ENCODE measurements at places on chromosomes 16 and 17.

GRCh38 chr16:75306099-75306762, 54.8 kb upstream of the BCAR1 start:
- no peak for DNase-seq

DNA sequence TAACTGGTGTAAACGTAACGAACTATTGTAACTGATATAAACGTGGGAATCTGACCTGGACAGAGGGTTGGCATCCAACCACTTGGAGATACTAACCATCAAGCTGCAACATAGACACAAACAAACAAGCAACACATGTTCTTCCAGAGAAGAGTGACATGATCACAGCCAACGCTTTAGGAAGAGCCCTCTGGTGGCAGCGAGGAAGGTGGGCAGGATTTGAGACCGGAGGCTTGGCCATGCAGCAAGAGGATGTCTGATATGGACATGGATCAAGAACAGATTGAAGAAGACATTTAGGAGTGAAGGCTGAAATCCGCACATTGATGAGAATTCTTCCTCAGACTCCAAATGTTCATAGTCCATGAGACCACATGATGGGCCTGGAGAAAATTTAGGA, 40.3 kb upstream of the TNRC6A start:
- DNase-seq = no peak

- no peak for DNase-seq
Measured at GRCh38 chr16:80350061-80350460, 190.7 kb upstream of the DYNLRB2 start.

- peak; percentile 74 for DNase-seq
Measured at GRCh38 chr17:72030067-72030899, 90.5 kb upstream of the SOX9 start.

- DNase-seq = no peak
Measured at GRCh38 chr16:7086822-7087616, 245.6 kb upstream of the RBFOX1 start.

GRCh38 chr17:53627511-53627910, 195.2 kb upstream of the KIF2B start:
- no peak for DNase-seq

GRCh38 chr16:73031155-73031866, 16.6 kb downstream of the ZFHX3 start:
- no peak for DNase-seq

DNA sequence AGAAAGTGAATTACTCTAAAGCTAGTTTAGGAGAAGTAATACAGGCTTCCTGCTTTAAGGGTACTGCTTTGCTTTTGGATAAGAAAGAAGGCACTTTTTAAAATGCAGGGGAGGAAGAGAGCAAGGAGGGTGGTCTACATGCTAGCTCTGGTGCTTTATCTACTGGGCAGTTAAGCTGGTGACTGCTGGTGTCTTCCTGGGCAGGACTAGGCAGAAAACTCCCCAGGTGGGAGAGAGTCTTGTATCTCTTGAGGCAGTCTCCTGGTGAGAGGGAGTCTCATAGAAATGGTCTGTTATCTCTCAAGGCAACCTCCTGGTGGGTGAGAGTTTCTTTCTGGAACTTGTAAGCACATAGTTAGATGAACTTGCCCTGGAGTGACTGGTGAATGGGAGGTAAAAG, 953.9 kb upstream of the GOT2 start:
- no peak for DNase-seq

- DNase-seq = no peak
Measured at GRCh38 chr16:19269098-19269497, 16.4 kb upstream of the CLEC19A start.

- DNase-seq = no peak
Measured at GRCh38 chr16:89219365-89219764, 1.9 kb downstream of the ZNF778 start.

DNA sequence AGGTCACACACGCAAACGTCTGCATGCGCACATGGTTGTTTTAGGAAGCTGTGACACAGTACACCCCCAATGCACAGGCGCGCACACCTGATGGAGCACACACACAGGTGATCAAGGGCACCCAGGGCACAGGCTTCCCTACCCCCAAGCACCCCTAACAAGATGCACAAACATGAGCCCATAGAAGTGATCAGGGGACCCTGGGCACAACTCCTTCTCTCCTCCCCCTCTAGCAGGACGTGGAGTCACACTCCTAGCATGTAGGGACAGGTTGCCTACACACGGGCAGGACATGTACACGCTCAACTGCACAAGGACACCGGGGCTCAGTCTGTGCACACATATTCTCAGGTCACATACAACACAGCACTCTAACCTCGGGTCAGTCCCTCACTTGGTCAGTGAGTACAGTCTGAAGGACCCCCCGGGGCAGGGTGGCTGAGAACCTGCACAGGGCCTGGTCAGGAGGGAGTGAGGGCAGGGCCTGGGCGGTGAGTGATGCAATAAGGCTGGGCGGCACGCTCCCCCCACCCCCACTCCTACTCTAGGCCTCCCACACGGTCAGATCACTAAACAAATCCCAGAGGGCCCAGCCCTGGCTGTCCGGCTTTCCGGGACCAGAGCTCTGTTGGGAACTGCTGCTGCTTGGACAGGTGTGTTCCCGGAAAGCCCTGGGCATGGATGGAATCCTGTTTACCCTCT, 751 bp upstream of the DOC2B start:
- no peak for DNase-seq

- DNase-seq = no peak
Measured at GRCh38 chr17:41133880-41134735, 6.2 kb downstream of the KRTAP4-6 start.

GRCh38 chr16:22092143-22092933, at the start of gene VWA3A:
Gene VWA3A, plus strand, starts transcription at chr16:22092541. Its CDS starts 97 bp downstream, at chr16:22092638.
- DNase-seq = no peak

GRCh38 chr17:41334385-41335305, 16.0 kb downstream of the KRT33A start:
- no peak for DNase-seq

- no peak for DNase-seq
Measured at GRCh38 chr17:80465327-80465974, 11.0 kb downstream of the NPTX1 start.

DNA sequence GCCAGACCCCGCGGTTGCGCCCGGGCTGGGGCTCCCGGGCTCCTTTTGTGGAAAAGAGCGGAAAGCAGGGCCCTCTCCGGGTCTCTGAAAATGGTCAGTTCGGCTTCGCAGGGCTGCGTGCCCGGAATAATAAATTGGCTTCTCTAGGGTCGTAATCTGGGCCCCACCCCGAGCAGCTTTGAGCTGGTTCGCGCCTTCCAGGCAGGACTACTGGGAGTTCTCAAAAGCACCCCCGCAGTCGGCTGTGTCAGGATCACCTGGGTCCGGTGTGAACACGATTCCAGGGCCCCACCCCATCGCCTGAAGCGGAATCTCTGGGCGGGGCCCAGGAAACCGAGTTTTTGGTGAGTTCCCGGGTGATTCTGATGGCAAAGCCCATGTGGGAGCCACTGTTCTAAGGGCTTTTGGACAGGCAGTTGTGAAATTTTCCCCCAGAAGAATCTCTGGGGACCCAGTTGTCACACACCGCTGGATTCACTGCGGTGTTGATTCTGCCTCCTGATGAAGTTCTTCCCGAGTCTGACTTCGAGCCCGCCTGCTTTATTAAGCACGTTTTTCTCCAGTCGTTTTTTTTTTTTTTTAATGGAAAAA, 77.0 kb downstream of the MRC2 start:
- DNase-seq = no peak

DNA sequence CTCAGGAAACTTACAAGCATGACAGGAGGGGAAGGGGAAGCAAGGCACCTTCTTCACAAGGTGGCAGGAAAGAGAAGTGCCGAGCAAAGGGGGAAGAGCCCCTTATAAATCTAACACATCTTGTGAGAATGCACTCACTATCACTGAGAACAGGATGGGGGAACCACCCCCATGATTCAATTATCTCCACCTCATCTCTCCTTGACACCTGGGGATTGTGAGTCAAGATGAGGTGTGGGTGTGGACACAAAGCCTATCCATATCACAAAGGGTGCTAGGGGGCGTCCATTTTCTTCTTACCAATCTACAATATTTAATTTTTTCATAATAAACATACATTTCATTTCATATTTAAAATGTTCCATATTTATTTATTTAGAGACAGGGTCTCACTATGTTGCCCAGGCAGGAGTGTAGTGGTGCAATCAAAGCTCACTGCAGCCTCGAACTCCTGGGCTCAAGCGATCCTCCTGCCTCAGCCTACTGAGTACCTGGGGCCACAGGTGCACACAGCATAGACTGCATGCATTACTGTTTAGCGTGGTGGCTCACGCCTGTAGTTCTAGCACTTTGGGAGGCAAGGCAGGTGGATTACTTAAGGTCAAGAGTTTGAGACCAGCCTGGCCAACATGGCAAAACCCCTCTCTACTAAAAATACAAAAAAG, 26.5 kb upstream of the FAAP100 start:
- DNase-seq = no peak

GRCh38 chr16:76943921-76944320, 247.1 kb upstream of the MON1B start:
- DNase-seq = no peak

GRCh38 chr16:75909746-75910145, 183.5 kb upstream of the CPHXL start:
- DNase-seq = no peak

DNA sequence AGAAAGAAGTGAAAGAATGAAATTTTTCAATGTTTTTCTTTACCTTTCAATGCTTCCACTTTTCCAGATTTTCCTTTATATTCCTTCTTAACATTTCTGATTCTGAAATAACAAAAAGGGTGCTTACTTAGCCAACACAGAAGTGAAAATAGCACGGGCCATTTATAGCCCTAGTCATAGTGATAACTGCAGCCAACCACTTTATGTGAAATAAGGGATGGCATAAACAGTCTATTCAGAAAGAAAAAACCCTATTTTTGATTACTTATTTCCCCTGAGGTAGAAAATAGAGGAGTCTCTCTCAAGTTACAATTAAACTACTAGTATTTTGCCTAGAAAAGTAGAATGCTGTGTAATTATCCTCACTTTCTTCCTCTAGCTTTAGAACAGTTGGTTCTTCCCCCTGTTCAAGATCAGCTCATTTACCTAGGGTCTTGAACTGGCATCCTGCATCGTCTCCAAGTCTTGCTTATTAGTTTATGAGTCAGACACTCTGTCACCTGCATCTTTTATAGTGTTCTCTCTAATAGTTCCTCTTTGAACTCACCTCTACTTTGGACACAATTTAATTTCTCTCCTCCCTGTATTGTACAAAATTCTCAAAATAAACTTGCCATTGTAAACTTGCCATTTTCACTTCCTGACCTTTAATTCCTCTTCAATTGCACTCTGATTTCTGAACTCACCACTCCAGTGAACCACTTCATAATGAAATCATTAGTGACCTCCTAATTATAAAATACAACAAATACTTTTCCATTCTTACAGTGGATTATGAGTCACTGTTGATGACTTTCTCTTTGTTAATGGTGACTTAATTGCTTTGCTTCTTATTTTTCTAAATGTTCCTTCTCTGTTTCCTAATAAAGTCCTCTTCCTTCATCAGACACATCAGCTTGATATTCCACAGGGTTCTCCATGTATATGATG, 23.6 kb downstream of the ABCA6 start:
- no peak for DNase-seq
